ENCODE measurements at places on chromosomes 2 and 18.
A peak's percentile ranks its signal among the peaks of the same experiment; 100 is the strongest.

DNA sequence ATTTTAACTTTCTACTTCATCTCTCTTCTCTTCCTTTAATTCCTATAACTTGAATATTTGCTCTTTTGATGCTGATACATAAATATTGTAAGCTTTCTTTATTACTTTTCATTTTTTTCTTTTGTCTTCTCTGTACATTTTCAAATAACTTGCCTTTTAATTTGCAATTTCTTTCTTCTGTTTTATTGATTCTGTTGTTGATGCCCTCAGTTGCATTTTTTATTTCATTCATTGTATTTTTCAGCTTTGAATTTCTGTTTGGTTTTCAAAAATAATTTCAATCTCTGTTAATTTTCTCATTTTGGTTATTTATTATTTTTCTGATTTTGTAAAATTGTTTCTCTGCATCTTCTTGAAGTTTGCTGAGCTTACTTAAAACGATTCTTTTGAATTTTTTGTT is 47.0 kb downstream of the AQP4 start:
- no peak for DNase-seq

- no peak for DNase-seq
Observed at GRCh38 chr2:5227062-5227699, 465.0 kb upstream of the SOX11 start.

GRCh38 chr2:121860758-121861227 is 105.3 kb downstream of the TSN start:
- no peak for DNase-seq

GRCh38 chr2:62185475-62186155 is 10.3 kb upstream of the B3GNT2 start:
- no peak for DNase-seq

GRCh38 chr2:155690785-155691184 is 641.7 kb downstream of the NR4A2 start:
- peak; percentile 18 for DNase-seq

DNA sequence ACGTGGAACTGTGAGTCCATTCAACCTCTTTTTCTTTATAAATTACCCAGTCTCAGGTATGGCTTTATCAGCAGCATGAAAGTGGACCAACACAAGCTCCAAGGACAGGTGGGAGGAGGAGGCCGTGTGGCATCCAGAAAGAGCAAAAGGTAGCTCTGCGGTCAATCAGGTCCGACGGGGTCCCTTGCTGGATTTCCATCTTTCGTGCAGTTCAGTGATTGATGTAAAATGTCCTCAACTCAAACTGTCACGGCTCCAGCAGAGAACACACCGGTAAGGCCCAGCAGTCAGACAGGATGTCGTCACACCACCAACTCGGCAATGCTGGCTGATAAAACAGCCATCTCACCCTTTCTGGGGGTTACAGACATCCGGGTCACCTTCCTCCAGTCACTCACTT is 123.3 kb downstream of the PXDN start:
- DNase-seq: no peak

DNA sequence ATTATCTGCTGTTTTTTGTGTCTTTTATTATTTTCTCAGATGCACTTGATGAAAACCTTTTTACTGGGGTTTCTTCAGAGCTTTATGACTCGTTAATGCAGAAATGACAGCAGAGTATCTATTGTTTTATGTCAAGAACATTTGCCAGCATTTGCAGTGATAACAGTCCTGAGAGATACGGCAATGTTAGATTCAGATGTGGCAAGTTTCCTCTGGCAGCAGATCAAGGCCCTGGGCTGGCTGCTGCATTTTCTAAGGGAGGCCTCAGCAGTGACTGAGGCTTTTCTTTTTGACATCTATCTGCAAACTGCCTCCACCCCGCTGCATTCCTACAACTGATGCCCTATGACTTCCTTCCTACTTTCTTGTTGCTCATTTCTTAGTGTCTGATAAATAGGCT is 40.2 kb downstream of the EFEMP1 start:
- DNase-seq: no peak

DNA sequence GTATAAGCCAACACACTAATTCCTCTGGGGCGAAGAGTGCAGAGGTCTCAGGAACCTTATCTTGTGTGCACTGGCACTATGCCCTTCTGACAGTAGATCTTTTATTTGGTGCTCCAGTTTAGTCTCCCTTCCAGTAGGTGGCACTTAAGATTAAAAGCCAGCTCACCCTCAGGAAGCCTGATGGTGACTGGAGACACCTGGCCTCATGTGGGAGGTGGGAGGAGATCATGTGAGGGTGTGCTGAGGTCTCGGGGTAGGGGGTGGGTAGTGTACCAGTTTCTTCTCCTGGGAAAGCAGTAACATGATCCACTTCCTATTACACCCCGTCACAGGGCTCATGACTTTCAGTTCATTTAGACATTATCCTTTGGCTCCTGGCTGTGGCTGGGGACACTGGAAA is 654.9 kb downstream of the ADCYAP1 start:
- DNase-seq: no peak

- DNase-seq: no peak
Observed at GRCh38 chr2:197141702-197142473, 168.7 kb downstream of the ANKRD44 start.

DNA sequence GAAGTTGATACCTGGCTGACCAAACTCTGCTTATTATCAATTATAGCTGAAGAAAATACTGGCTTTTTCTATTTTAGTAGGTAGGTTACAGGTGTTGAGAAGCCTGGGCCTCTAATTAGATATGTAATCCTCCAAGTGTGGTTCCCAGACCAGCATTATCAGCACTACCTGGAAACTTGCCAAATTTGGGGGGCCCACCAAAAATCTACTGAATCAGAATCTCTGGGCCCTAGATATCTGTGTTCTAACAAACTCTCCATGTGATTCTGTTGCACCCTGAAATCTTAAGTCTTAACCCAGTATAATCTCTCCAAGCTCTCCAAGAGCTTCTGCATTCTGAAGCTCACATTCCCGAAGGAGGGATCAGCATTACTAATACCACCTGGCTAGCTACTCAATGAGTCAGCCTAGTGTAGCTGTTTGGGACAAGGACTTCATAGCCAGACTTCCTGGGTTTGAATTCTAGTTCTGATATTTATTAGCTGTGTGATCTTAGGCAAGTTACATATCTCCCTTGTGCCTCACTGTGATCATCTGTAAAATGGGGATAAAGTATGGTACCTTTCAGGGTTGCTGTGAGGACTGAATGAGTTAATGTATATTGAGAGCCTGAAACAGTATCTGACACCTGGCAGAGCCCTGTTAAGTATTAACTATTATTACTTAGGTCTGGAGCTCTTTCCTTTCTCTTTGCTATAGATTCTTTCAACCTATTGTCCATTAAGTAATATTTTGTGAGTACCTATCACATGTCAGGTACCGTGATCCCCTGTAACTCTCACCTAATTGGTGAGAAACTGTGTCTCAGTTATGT is 94.1 kb upstream of the CD302 start:
- no peak for DNase-seq

DNA sequence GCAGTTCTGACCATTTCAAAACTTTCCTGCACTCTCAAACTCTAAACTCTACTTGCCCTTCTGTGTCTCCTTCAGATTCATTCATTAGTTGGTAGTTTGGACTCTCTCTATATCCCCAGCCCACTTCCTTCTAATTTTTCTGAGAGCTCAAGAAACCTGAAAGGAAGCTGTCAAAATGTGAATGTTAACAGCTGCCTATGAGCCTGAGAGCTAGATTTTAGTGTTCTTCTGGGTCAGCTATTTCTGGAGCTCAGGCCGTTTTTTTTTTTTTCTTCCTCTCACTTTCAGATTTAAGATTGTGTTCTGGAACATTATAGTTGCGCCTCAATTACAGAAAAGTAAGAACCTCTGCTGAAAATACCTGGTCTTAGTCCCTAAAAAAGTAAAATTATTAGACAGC is 73.1 kb downstream of the RTN4 start:
- no peak for DNase-seq

DNA sequence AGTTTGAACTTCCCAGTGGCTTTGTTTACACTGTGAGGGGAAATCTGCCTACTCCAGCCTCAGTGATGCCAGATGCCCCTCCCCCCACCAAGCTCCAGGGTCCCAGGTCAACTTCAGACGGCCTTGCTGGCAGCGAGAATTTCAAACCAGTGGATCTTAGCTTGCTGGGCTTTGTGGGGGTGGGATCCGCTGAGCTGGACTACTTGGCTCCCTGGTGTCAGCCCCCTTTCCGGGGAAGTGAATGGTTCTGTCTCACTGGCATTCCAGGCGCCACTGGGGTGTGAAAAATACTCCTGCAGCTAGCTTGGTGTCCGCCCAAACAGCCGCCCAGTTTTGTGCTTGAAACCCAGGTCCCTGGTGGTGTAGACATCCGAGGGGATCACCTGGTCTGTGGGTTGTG is 70.0 kb upstream of the NEUROD1 start:
- DNase-seq: no peak

DNA sequence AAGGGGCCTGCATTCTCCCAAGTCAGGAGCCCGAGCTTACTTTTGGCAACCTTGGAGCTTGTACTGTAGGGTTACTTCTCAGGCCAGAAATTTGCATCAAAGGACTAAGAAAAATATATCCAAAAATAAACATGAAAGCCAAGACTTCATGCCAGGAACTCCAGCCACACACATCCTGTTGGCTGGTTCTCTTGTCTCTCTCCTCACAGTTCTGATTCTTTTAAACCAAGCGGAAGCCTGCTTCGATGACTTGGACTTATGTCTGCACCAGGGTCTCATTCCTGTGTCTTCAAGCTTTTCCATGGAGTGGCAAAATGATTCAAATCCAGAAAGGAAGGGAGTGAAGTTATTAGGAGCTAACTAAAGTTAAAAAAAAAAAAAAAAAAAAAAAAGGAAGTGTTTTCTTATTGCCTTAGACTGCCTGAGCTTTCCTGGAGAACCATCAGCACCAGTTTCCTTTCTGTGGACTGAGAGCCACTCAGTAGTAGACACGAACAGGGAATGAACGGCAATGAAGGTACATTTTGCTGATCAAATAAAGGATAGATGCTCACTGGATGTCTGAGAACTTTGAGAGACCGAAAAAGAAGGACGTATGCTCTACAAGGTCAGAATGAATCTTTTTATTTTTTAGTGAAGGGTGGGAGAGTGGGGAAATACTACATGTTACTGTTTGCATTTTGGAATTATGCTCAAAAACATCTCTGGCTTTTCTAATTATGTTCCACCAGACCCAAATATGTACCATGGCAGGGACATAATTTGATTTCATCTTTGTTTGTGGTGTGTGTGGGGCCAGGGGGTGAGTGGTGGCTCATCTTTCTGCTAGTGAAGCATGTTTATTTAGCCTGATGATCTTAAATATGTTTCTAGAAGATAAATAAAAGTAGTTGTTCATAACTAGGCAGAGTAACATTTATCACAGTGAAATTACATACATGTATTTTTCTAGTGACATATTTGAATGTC is 86.0 kb downstream of the RAPGEF4 start:
- DNase-seq: no peak

GRCh38 chr2:127052057-127052770 is 54.7 kb downstream of the BIN1 start:
- no peak for DNase-seq

GRCh38 chr2:159139216-159139933 is 147.1 kb downstream of the WDSUB1 start:
- no peak for DNase-seq

GRCh38 chr2:198326431-198326830 is 522.0 kb downstream of the PLCL1 start:
- DNase-seq: peak; percentile 60

DNA sequence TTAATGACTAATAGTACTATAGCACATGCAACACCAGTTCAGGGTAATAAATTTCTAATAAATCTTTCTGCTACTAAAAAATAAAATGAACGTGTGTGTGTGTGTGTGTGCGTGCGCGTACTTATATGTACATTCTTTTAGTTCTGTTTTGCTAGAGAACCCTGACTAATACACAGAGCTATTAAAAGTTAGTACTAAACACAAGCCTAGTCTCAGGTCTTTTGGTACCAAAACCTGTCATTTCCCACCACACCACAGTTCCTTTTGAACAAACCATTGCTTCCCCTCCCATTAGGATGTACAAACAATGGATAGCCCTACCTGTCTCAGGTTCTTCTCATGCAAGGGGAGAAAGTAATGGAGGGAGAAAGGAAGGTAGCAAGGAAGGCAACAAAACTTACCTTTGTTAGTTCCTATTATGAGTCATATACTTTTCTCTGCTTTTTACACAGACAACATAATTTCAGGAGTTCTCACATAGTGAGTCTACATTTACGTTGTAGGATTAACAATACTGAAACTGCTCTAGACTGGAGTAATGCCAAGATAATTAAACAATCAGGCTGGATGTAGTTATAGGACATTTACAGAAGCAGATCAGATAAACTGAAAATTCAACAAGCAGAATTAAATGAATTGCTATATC is 427.2 kb downstream of the KCNJ3 start:
- DNase-seq: no peak

DNA sequence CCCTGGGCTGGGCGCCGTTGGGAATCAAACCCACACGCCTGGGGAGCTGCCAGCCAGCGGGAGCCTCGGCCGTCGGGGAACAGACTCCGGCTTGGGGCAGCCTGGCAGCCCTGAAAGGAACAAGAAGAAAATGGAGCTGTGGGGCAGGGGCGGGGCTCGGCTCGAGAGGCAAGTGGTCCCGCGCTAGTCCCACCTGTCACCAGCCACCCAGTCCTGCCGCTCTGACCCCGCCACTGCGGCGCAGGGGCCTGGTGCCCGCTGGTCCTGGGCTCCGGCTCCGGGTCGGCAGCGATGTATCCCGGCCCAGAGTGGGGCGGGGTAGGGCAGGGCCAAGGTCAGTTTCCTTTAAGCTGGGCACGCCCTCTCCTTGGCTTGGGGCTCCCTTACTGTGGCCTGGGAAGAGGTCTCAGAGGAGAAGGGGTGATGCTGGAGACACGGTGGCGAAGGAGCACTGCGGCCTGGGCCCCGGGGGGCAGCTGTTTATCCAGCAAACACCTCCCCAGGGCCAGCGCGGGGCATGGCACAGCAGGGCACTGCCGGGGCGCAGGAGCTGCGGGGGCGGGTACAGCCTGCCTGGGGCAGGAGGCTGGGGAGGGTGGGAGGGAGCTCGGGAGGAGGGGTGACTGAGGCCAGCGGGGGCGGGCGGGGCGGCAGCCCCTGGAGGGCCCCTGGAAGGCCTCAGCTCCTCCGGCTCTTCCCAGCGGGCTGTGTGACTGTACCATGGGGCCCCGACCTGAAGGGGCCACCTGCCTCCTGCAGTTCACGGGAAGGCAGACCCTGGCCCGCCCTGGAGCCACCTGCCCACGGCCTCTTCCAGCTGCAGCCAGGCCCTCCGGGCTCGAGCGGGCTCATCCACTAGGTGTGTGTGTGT is 15.6 kb downstream of the ODC1 start:
- DNase-seq: no peak

DNA sequence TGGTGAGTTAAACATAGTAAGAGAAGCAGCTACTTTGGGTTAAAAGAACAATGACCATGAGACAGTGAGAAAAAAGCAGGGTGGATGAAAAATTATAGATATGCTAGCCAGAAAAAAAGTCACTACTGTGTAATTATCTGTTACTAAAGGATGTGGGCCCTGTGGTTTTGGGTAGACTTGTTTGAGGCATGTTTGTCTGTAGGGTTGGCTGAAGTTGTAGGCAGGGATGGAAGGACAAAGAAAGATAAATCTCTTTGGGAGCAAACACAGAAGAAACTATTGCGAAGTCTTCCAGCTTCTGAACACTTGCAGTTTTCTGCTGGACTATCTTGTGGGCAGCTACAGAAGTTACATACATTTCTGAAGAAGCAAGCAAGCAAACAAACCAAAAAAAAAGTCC is 28.2 kb downstream of the RND3 start:
- DNase-seq: no peak
